ENCODE measurements at places on chromosomes 3 and 15.

DNA sequence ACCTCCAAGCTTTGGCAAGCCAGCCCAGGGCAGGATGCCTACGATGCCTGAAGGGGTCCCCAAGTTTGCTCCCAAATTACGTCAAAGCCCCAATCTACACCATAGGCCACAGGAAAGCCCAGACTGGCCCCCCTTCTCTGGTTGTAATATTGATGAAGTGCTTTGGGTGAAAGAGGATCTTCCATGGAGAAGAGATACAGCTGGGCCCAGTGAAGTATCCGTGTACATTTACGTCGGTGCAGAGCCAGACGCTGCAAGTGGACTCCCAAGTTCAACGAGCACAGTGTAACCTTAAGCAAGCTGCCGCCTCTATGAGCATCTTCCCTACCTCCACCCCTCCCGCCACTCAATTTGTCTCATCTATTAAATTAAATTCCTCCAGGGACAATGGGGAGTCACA lies 100.1 kb upstream of the TPM1 start:
- DNase-seq, result no peak

DNA sequence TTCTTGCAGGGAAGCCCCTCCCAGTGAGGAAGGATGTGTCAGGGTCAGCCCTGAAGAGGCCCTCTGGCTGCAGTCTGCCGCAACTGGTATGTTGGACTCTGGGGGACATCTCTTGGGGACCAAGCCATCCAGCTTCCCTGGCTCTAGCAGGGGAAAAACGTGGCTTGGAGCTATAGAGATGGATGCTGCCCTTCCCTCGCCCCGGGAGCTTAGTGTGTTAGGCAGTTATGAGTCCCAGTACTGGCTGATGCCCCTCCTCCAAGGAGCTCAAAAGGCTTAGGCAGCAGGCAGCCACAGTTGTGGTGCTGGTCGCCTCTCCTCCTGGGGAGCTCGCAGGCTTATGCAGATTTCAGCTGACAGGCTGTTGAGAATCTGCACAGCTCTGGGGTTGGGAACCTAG lies 353.1 kb upstream of the GBE1 start:
- DNase-seq, result no peak

GRCh38 chr3:52896613-52897012 lies 735 bp downstream of the STIMATE start:
- no peak for DNase-seq

DNA sequence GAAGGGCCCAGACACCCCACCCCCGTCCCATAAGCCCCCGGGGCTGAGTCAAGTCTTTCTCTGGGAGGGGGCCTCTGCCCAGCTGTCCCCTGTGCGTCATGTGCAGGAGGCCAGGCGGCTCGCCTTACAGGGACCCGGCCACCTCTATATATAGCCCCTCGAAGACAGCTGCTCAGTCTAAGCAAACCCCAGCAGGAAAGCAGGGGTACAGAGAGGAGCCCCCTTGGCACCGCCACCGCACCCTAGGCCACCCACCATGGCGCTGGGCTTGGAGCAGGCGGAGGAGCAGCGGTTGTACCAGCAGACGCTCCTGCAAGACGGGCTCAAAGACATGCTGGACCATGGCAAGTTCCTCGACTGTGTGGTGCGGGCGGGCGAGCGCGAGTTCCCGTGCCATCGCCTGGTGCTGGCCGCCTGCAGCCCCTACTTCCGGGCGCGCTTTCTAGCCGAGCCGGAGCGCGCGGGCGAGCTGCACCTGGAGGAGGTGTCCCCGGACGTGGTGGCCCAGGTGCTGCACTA lies at the start of gene KLHL40:
TSS of gene KLHL40 (plus strand) at position 175 of the 519 bp plus-strand sequence. CDS start at position 257, 82 bp downstream.
- no peak for DNase-seq

- no peak for DNase-seq
Measured at GRCh38 chr3:51024121-51024520, 349.4 kb downstream of the DOCK3 start.

DNA sequence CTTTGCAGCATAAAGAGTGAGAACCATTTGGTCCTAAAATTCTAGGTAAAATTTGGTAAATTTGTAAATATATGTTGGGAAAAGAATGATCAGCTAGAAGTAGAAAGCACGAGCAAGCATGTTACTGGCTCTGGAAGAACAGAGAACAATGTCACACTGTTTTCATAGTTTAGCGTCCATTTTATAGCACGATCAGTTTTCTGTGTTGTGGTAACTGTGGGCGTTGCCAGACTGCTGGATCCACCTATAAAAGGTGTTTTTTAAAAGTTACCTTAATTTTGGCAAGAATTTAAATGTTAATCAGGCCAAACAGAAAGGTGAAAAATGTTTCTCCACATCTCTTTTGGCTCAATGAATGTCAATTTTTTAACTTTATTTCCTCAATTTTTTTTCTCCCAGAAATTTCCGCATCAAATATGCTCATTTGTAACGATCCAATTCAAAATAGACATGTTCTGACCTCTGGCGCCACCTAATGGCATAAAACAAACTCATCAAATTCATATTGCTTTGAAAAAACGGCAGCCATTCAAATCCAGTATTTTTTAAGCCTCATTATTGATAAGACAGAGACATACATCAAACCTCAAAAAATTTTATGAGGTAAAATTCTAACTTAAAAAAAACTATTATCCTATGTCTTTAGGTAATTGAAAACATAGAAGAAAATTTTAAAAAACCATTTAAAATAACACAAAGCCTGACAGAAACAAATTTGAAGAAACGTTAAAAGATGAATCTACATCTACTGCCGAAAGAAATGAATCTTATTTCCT lies 5.5 kb upstream of the GP5 start:
- DNase-seq, result no peak

DNA sequence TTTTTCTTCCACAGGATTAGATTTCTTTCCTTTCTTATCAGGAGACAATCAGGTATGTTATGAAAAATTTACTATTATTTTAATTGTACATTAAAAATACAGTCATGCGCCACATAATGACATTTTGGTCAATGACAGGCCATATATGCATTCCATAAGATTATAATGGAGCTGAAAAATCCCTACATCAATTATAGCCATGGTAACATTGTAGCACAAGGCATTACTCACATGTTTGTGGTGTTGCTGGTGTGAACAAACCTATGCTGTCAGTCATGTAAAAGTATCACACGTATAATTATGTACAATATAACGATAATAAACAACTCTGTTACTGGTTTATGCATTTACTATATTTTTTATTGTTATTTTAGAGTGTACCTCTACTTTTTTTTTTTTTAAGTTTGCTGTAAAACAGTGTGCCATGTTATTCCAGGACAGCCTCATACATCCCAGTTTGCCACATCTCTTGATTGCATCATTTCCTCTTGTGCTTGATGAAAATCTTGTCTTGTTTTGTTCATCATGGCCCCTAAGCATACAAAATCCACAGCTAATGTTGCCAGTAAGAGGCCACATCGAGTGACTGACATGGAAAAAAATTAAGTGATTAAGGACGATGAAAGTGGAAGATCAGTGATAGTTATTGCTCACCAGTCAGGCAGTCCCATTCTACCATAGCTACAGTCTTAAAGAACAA lies 21.4 kb downstream of the CALML4 start:
- DNase-seq, result no peak

GRCh38 chr3:65712140-65712539 lies 326.6 kb downstream of the MAGI1 start:
- no peak for DNase-seq

GRCh38 chr3:16090706-16091105 lies 83.8 kb upstream of the GALNT15 start:
- DNase-seq, result no peak

- DNase-seq, result no peak
Measured at GRCh38 chr15:41940441-41940857, 31.9 kb downstream of the EHD4 start.

- no peak for DNase-seq
Measured at GRCh38 chr3:66606868-66607267, 106.0 kb upstream of the LRIG1 start.

GRCh38 chr3:30082652-30083051 lies 523.7 kb upstream of the TGFBR2 start:
- no peak for DNase-seq

- DNase-seq, result no peak
Measured at GRCh38 chr15:45121706-45122417, 7.7 kb downstream of the DUOXA2 start.

GRCh38 chr3:11591391-11592282 lies 52.1 kb downstream of the VGLL4 start:
- no peak for DNase-seq

- DNase-seq, result no peak
Measured at GRCh38 chr15:98858610-98859023, 149.0 kb downstream of the PGPEP1L start.

GRCh38 chr15:37135225-37135624 lies 34.9 kb upstream of the MEIS2 start:
- no peak for DNase-seq

- DNase-seq, result no peak
Measured at GRCh38 chr3:71513515-71513914, 70.0 kb downstream of the FOXP1 start.

DNA sequence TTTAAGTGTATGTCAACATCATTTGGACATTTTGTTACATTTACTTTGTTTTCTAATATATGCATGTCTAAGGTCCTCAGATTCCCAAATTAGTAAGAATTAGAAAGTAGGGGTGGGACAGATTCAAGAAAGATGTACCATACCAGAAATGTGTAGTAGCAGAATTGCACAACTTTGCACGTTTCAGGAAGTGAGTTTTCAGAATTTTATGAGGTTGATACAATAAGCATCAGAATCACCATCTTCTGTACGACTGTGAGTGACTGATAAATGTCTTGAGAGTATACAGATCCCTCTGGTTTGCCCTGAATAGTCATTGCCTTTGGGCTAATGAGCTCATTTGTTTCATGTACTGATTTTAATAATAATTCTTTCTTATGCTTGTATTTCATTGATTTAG lies 9.3 kb downstream of the ARIH2 start:
- DNase-seq, result no peak

- DNase-seq, result no peak
Measured at GRCh38 chr15:61743345-61743909, 316.8 kb downstream of the VPS13C start.

- no peak for DNase-seq
Measured at GRCh38 chr15:55928955-55929354, 64.5 kb downstream of the NEDD4 start.

- no peak for DNase-seq
Measured at GRCh38 chr3:144241404-144241803, 269.8 kb downstream of the DIPK2A start.

GRCh38 chr3:140731440-140732119 lies 53.7 kb downstream of the TRIM42 start:
- no peak for DNase-seq

DNA sequence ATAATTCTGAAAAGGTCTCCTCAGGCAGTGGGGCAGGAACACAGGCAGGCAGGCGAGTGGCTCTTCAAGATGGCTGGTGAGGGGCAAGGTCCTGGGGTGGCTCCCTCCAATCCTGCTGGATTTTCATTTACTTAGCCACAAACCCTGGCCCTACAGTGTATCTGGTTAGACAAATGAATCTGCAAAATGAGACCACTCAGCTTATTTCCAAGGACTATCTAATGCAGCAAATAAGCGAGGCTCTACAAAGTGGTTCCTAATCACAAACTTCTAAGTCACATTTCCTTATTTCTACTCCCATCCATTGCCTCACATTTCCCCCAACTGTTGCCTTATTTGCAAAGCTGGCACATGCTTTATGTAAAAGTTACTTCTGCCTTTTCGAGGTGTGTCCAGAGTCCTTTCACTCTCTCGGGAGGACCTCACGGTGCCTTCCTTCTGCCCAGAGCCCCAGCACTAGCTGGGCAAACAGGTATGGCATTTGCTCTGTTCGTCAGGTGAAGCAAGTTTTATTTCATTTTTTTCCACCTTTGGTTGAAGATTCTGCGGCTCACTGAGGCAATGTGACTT lies 40.5 kb downstream of the CCDC12 start:
- no peak for DNase-seq

DNA sequence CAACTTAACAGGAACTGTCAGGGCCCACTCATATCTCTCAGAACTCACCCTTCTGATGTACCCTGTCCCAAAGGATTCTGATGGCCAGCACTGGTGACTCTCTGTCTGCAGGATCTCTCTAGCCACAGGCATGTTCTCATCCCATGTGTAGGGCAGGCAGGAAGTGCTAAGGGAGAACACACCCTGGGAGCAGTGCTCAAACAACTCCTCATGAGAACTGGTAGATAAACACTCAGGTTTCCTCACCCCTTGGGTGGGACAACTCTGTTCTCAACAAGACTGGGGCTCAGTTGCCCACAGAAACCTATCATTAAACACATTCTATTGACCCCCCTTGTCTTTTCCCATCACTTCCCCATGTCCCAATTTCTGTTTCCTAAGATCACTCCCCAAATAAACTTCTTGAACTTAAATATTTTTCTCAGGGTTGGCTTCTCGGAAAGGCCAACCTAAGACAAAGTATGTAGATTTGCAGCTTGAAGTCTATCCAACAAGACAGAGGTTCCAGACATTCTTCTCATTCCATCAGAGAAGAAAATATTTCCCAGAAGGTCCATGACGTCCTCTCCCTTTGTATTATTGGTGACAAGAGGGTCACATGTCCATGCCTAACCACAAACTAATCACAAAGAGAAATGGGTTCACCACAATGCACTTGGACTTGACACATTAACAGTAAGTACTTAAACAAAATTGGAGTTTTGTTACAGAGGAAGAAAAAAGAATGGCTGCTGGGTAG lies 276.6 kb upstream of the GADL1 start:
- DNase-seq, result no peak
